Daoy (cell line): ENCODE measurements at places on chromosomes 1 and 21. TPM values are rescaled to one million over a fixed set of nuclear protein-coding genes. Genes with fewer than 3 reads are reported as not detected.

HSD11B1 gene
- total RNA-seq: not detected in 2 replicates

CELA2B gene
- total RNA-seq: not detected in 2 replicates

ABL2 gene
- 17.6 and 21.9 TPM in 2 replicates for total RNA-seq

DNA sequence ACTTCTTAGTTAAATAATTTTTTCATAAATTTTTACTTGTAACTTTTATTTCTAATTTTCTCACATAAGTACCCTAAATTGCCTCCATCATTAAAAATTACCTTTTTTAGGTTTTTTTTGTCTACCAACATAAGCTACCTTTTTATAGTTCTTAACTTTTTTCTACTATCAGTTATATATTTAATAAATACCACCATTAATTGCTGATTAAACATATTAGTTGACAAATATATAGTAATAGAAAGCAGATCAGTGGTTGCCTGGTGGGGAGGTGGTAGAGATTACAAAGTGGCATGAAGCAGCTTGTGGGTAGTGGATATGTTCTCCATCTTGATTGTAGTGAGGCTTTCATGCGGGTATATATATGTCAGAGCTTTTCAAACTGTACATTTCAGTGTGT, 6.1 kb upstream of the SH3BP5L start:
- no peak for DNase-seq

DNA sequence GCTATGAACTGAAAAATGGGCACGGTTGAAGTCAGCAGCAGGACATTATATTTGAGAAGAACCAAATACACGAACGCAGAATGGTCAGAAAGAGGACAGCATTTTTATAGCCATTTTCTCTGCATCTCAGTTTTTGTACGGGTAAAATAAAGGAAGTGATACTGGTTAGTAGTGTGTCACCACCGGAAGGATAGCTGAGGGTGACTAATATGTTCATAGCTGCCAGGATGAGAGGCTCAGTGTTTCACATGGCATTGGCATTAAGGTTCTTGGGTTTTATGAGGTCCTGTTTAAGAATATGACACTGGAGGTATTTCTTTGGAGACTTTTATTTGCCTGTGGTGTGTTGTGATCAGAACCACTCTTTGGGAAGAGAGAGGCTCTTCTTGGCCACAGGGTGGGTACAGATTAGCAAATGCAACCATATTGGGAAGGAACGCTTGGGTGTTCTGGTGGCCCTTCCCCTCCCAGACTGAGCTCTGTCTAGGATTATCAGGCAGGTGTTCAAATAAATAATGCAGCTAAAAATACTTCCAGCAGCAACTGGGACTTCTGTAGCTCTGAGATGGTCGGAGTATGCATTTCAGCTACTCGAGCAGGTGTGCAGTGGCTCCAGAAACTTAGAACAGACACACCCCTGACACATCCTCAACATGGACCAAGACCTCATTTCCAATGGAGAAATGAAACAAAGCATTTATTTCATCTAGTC, 158.2 kb downstream of the PBX1 start:
- peak; percentile 43 for DNase-seq

- DNase-seq: no peak
Measured at GRCh38 chr1:192493584-192493983, 82.0 kb upstream of the RGS1 start.

- DNase-seq: peak; percentile 20
Measured at GRCh38 chr1:180675586-180675985, 43.8 kb downstream of the XPR1 start.

- DNase-seq: no peak
Measured at GRCh38 chr1:17933501-17933900, 174.1 kb upstream of the IGSF21 start.

DNA sequence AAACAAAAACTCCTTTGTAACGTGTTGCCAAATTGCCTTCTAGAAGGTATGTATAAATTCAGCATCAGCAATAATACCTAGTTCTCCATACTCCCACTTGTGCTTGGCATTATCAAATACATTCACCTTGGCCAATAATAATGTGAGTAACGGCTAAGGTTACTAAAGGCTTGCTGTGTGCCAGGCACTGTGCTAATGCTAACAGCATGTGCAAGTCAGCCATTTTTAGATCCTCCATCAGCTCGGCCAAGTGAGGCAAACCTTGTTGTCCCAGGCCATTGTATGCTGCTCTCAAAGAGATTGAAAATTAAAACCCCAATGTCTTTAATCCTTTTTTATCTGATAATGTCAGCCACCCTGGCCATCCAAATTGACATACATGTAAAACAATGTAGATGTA, 48.1 kb downstream of the STYXL2 start:
- no peak for DNase-seq

DNA sequence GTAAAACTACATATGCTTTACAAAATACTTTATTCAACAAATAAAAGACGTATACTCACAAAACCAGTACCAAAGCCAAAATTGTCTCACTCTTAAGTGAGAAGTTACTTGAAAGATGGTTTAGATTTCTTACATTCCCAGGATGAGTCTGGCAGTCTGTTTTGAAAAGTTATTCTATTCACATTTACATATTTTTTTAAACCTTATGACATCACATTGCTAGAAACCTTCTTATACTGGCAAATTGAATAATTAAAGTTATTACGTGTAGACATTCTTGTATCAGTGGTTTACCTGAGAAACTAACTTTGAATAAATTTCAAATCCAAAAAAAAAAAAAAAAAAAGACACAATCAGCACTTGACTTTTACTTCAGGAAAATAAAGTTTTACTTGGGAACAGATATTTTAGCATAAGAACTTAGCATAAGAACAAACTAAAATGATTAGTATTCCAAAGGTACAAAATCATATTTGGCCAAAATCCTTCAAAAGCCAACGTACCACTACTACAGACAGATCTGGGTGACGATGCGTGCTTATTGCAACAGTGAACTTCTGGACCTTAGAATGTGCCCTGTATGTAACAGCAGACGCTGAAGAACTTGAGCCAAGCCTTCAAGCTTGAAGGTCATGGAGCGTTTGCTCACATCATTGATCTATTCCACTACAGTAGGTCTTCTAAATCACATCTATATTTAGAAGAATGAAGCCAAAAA, 2.5 kb downstream of the CDC42BPA start:
- DNase-seq: peak; percentile 40

GRCh38 chr1:213905344-213905743, 82.4 kb upstream of the PROX1 start:
- DNase-seq: peak; percentile 29

DNA sequence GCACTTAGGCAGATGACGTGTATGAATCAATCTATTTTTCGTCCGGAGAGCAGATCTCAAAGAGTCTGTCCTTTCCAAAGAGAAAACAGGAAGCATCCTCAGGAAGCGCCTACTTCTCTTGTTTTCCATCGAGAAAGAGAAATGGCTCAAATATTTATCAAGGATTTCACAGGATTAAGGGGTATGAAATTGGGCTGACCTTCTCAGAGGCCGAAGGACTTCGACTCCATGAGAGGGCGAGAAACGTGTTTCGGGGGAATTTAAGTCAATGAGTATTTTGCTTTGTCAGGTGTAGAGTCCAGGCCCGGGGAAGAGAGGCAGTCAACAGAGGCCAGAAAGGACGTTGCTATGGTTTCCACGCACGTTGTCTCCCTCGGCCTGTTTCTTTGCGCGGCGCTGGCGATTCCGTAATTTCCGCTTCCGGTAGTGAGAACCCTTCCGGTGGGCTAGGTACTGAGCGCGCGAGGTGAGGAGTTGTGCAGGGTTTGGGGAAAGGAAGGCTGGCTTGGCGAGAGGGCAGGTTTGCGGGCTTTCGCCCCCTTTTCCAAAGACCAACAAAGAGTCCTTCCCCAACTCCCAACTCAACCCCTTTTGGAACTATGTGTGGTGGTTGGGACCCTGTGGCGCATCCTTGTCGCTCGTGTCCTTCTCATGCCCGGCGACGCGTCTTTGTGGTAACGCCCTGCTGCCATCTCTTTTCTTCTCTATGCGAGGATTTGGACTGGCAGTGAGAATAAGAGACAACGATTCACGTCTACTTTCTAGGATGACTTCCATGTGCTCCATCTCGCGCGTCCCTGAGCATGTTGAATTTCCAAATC, at the start of gene MRPS21:
TSS of gene MRPS21 (plus strand) at position 429 of the 821 bp plus-strand sequence. CDS start 506 bp downstream, outside the sequence.
- DNase-seq: peak; percentile 94
